Activated CD4-positive, alpha-beta T cell treated with anti-CD3 and anti-CD28 coated beads for 24 hours (primary cell): ENCODE measurements at places on chromosomes 5 and 9.

DNA sequence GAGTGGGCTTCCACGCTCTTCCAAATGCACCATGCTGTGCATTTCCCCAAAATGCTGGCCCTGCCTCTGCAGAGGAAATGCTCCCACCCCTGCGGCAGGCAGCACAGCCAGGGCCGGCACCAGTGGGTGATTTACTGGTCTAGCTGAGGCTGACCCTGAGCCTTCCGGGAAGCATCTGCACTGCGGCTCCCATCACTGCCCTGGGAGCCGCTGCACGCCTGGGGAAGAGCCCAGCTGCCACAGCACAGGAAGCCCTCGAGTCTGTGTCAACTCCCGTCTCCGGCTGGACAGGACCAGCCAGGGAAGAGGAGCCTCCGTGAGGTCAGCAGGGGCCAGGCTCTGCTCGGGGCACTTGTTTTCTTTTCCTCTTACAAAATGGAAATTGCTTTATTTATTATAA is 25.1 kb upstream of the EEIG1 start:
- DNase-seq: no peak

DNA sequence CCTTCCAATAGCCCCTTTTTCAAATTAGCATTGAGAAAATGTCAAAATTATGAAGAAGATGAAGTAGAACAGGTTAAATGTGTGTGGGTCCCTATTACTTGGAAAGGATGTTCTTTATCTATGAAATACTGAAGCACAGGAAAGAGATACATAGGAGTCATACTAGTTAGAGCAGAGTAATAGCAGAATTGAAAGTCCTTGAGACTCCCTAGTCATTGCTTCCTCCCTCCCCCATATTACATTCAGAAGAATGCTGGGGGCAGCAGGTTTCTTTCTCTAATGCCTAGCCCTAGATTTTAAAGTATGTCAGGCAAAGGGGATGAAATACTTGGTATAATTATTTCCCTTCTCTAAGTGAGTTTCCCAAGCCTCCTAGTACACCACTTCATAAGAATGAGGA is 4.4 kb downstream of the ZCCHC9 start:
- DNase-seq: no peak

DNA sequence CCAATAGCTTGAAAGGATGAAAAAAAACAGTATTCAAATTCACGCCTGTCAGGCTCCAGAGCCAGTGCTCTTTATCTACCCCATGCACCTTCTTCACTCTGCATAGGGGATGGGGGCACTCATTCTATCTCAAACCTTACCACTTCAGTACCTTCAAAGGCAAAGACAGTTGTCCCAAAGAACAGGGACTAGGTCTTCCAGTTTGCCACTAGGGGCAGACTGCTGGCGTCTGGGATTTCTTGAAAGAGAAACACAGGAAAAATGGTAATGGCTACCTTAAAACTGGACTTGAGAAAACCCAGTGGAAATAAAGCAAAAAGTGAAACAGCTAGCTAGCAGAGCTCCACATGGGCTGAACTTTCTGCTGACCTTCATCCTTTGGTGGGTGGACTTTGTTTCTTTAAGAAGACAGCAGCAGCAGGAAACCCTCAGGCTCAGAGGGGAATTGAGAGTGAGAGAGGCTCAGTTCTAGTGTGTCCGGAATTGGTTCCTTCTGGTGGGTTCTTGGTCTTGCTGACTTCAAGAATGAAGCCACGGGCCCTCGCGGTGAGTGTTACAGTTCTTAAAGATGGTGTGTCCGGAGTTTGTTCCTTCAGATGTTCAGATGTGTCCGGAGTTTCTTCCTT is 41.0 kb upstream of the SLC36A1 start:
- DNase-seq: no peak

DNA sequence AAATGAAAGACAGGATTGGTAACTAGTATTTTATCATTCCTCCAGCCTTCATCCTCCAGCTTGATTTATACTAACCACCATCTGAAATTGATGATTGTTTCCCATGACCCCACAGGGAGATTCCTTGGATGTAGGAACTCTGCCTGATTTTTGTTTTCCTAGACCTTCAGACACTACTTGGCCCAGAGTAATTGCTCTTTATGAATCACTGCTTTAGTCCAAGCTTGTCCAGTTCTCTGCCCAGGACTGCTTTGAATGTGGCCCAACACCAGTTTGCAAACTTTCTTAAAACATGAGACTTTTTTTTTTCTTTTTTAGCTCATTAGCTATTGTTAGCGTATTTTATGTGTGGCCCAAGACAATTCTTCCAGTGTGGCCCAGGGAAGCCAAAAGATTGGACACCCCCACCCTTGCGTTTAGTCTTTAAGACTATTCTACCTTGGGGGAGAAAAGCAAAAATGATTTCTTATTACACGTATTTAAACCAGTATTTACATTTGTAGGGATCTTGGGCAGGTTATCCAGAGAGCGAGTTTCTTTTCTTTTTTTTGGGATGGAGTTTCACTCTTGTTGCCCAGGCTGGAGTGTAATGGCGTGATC is 18.4 kb downstream of the BASP1 start:
- no peak for DNase-seq

DNA sequence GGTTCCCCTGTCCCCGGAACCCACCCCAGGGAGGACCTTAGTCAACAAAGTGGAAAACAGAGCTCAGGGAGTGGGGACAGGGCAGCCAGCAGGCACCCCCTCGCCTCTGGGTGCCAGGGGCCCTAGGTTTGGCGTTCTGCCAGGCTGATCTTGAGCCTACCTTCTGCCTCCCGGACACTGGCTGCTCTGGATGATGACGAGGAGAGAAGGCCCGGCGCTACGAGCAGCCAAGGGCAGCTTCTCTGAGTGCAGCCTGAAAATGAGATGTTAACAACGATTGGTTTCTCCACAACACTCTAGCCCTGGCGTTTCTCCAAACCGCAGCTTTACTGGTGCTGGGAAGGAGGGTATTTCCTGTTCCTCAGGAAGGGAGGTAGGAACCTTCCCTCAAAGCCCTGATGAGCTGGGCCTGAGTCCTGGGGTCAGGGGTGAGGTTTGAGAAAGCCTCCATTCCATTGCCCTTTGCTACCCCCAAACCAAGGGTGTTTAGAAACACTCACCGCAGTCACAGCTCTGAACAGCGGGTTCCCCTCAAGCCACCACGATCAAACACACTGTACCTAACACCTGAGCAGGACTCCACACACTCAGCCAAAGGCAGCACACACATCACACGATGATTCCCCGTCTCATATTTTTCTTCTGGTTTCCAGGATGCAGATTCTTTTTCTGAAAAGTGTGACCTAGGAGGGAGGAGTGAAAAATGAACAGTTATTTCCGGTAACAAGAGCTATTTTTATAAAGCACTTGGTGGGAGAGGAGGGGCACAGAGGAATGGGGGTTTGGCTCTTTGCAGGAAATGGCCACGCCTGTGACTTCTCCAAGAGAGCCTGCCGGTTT is at the start of gene STING1:
TSS of gene STING1 (minus strand) at position 709 of the 840 bp plus-strand sequence. CDS start 1,054 bp downstream, outside the sequence.
- no peak for DNase-seq

- no peak for DNase-seq
Observed at GRCh38 chr5:112986224-112986623, 9.6 kb downstream of the DCP2 start.

- DNase-seq: no peak
Observed at GRCh38 chr9:135584371-135584770, 22.8 kb downstream of the PAEP start.

DNA sequence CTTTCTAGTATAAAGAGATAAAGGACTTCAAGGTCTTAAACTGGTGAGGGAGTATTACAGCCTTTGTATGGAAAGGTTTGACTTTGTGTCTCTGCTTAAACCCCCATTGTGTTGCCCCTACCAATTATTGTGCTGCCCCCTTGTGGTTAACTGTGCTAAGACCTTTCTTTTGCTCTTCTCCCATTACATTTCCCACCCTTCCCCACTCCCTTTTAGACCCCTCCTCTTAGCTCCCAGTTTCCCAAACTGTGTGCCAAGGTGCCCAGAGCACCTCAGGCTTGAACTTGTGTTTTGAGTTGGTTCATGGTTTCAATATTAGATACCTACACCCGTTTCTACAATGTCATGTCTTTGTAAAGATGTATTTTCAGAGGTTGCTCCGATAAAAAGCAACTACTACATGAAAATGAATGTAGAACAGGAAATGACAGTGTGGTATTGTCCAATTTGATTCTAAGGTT is 2.9 kb downstream of the JAK2 start:
- no peak for DNase-seq

DNA sequence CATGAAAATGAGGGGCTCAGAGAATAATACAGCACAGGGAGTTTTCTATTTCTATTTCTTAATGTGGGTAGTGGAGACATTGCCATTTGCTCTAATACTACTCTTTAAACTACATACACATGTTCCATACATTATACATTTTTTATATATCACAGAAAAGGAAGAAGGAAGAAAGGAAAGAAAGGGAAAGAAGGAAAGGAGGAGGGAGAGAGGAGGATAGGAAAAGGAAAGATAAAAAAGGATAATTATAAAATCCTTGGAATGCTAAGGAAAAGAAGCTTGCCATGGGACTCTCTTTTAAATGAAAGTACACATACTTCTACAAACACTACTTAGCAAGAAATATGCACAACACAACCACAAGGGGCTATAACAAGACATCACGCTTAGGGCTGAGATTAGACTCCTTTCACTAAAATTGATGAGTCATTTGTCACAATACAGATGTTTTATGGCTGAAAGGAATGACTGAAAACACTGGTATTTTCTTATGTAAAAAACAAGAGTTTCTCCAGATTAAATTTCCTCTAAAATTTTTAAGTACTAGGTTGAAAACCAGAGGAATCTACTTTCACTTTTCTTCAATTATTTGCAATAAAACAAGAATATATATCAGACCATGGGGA is 219.8 kb downstream of the ARL15 start:
- DNase-seq: no peak

DNA sequence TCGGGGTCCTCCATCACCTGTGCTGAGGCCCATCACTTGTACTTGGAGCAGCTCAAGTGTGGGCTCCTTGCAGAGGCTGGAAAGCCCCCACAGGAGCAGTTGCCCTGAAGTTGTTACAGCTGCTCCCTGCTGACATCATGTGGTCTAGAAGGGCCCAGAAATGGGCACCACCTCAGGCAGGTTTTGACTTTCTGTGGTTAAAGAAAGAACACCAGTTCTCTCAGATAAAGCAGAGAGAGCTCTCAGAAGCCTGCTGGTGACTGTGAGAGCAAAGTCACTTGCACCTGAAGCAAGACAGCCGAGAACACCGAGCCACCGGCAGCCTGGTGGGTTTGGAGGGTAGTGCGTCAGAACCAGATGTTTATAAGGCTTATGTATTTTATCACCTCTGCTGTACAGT is 70.4 kb downstream of the MVB12B start:
- peak; percentile 24 for DNase-seq

DNA sequence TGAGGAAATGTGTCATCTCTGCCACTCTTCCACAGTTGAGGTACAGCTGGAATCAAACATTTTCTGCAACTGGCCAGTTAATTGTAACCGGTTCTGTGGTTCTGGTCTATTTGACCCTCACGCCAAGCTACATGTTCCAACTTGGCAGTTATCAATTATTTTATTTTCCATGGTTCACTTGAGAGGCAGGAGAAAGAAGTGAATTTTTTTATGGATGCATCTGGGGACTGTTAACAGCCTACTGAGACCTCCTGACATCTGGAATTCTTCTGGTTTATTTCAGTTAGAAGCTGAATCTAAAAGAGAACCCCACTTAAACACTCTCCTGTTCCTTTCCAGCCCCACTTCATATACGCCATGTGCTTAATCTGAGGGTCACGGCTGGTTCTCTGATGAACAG is 372.3 kb downstream of the DNAH5 start:
- no peak for DNase-seq
